Forelimb muscle (tissue), 1 donor: ENCODE measurements at places on chromosomes 12 and 14. TPM values are rescaled to one million over a fixed set of nuclear protein-coding genes. Genes with fewer than 3 reads are reported as not detected.

OR4K1 gene
- polyA plus RNA-seq, result not detected

SERPINA1 gene
- polyA plus RNA-seq, result 0.39 TPM

MLXIP gene
- 30.7 TPM for polyA plus RNA-seq

RARG gene
- polyA plus RNA-seq, result 22.5 TPM

LGR5 gene
- polyA plus RNA-seq, result 4.5 TPM

DNA sequence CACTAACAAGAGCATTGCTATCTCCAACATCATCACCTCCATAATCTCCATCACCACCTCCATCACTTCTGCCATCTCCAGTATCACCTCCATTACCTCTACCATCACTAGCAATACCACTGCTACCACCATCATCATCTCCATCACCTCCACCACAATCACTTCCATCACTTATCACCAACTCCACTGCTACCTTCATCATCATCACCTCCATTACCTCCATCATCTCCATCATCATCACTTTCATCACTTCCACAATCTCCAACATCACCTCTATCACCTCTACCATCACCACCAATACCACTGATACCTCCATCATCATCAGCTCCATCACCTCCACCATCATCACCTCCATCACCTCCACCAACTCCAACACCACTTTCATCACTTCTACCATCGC lies 102.4 kb upstream of the TMEM132C start:
- DNase-seq, result no peak

- no peak for DNase-seq
Observed at GRCh38 chr12:82793751-82794281, 107.1 kb downstream of the TMTC2 start.

DNA sequence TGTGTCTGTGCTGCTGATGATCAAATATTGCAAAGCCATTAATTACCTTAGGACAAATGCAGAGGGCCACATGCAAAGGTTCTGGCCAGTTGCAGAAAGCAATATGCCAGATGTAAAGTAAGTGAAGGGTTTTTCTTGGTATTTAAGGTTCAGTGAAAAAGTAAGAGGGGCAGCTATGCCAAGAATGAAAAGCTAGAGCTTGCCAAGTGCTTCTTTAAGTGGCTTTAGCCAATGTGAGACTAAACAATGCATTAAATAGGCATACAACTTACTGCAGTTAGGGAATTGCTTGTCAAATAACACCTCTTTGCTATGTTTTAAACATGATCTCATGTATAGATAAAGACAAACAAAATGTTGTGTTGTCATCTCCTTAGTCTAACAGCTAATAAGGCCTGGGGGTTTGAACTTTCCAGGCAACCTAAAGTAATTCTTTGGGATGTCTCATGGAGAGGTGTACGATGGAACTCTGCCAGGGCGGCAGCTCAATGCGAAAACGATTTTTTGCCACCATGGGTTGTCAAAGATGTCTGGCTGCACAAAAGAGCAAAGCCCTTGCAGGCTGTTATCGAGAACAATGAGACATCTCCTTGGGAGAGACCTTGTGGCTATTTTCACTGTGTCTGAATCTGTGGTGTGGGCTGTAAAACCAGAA lies 12.0 kb downstream of the IGF1 start:
- DNase-seq, result no peak

DNA sequence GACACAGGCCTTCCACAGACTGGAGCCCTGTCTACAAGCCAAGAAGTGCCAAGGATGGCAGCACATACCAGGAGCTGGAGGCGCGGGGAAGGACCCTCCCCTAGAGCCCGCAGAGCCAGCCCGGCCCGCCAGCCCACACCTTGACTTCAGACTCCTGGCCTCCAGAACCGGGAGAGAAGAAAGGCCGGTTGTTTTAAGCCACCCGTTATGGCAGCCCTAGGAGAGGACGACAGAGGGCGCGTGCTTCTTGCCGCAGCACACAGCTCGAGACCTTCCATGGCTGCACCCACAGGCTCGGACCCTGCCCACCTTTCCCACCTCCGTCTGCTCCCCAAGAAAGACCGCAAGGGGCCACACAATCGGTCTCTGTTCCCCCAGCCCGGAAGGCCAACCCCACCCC lies 53.7 kb downstream of the RNF34 start:
- no peak for DNase-seq

GRCh38 chr12:93857279-93857938 lies 180.2 kb downstream of the CRADD start:
- no peak for DNase-seq

DNA sequence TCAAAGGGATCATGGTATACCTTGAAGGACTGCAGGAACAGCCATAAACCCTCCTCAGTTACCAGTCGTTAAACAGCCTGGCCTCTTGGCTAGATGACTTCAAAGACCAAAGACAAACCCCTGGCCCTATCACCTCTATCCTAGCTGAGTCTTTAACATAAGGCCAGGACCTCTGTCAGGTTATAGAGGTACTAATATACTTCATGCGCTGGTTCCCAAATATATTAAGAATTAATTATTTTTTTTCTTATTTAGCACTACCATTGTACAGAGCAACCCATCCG lies 459.8 kb downstream of the RAD51B start:
- no peak for DNase-seq

DNA sequence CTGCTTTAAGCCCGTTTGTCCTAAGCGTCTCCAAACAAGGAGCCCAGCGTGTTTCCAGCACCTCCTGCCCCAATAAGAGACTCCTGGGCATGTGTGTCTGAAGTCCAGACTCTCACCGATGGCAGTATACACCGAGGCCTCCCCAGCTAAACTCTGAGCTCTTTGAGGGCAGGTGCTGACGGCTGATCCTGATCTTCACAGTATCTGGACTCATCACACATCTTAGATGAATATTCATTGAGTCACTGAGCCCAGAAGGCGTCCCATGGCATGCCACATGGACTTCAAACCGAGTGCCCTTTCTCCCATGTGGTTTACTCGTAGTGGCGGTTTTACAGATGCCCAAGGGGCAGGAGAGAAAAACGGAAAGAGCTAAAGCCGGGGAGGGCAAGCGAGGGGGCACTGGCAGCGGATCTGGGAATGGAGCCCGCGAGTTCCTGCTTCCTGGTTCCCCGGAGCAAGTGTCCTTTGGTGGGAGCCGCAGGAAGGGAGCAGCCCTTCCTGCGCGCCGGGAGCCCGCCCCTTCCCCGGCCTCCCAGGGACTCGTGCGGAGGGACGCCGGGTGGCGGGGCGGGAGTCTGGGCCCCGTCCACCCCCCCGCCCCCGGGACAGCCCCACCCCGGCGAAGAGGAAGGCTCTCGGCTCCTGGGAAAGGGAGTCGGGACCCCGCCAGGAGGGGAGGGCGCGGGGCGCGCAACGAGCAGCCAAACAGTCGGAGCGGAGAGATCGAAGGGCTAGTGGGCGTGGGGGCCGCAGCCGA lies 585 bp upstream of the TEAD4 start:
- DNase-seq, result no peak

DNA sequence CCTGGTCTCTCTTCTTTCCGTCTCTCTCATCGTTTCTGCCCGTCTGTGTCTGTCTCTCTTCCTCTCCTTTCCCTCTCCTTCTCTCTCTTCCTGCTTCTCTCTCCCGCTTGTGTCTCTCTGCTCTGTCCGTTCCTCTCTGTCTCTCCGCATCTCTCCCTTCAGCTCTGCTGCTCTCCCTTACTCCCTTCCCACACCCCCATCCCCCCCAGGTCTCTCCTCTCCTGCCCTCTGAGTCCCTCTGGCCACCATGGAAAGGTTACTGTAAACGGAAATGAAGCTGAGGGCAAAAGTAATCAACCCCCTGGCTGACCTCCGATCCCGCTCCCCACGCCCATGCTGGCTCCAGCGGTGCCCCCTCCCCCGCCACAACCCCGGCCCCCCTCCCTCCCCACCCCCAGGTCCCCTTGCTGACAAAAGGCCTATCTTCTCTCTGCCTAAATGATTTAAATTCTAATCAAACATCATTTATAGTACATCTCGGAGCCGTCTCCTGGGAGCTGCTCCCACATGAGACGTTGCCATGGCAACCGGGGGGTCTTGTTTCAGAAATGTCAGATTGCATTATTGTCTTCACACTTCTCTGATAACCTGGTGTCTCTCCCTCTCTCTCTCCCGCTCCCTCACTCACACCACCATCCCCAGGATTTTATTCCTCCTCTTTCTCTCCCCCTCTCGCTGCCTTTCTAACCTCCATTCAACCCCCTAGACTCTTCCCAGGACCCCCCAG lies 203.8 kb downstream of the RBM19 start:
- no peak for DNase-seq

- no peak for DNase-seq
Observed at GRCh38 chr12:131677699-131678098, 33.2 kb upstream of the SFSWAP start.

DNA sequence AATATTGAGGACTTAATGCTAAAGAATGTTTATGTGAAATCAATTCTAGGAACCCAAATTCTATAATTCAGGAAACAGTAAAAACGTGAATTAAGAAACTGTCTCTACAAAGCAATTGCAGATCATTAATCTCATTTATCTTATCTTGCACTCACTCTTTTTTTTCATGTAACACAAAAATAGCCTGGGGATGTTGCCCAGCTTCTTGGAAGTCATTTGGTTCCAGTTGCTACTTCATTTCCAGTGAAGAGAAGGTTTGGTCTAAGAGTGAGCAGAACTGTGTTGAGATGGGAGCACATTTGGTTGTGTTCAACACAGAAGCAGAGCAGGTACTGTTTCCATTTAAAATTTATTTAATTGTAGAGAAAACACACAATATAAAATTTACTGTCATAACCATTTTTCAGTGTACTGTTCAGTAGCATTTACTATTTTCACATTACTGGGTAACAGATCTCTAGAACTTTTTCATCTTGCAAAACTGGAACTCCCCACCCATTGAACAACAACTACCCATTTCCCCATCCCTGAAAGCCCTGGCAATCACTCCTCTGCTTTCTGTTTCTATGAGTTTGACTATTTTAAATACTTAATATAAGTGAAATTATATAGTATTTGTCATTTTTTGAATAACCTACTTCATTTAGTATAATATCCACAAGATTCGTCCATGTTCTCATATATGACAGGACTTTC lies 9.7 kb downstream of the CLEC6A start:
- DNase-seq, result no peak

- DNase-seq, result no peak
Observed at GRCh38 chr12:1527789-1528188, 66.6 kb downstream of the FBXL14 start.

GRCh38 chr12:94147991-94148738 lies at the start of gene PLXNC1:
Gene PLXNC1 (plus strand): TSS chr12:94148577. CDS start chr12:94148972, 395 bp downstream.
- DNase-seq, result no peak

DNA sequence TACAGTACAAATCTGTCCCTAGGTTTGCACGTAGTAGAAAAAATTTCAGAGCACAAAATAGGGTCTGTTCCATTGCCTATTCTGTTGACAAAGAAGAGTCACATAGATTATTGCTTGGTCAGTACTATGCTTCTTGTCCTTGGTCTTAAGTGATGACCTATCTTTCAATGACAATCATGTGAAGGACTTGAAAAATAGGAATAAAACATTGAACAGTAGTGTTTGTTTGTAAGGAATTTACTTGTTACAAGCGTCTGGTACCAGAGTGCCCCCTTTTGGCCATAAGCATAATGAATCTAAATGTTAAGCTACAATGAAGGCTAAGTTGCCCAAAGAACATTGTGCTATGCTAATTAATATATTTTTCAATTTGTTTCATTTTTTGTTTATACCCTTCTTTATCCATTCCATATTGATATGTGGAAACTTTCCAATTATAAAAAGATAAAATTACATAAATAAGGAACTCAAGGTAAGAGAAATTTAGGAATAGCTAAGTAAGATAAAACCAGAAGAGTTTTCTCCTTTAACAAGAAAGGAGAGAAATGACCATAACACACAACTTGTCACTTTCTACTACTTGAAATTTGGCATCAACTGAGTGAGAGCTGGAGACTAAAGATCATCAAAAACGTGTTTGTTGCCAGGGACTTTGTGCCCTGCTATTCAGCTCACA lies 204.7 kb downstream of the EPS8 start:
- peak; percentile 47 for DNase-seq

DNA sequence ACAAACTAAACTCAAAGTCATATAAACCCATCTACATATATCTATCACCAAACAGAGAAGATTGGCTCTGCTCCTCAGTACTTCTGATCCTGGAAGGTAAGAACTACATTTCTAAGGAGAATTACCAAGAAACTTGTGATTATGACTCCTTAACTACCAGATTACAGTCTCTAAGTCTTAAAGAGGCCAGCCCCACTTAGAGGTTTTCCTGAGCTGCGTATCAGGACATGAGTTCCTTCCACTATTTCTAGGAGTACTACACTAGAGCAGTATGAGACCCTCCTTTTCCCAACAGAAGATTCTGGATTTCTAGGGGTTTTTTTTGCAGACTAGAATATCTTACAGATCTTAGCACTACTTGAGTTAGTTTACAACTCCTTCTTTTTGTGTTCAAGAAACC lies at the start of gene NOXRED1:
NOXRED1 (minus strand) TSS at position 101 of the 400 bp plus-strand sequence. CDS start 634 bp downstream, outside the sequence.
- DNase-seq, result no peak

DNA sequence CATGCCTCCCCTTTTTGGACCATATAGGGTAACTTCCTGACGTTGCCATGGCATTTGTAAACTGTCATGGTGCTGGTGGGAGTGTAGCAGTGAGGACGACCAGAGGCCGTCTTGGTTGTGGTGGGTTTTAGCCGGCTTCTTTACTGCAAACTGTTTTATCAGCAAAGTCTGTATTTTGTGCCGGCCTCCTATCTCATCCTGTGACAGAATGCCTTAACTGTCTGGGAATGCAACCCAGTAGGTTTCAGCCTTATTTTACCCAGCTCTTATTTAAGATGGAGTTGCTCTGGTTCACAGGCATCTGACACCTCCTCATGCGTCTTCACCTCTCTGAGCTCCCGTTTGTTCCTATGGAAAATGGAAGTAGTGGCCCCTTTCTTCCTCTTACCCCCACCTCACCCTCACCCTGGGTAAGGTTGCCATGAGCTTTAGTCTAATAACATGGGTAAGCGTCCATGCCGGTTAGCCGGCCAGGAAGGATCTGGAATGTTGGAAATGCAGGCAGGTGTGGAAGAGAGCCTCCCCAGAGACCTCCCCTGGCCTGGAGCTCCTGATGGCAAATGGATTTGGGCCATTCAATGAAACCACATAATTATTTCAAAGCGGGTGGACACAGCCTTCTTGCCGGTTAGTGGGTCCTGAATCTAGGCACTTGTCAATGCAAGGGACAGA lies 18.6 kb downstream of the HHIPL1 start:
- DNase-seq, result no peak

GRCh38 chr14:92644171-92644969 lies 104.1 kb downstream of the LGMN start:
- no peak for DNase-seq

DNA sequence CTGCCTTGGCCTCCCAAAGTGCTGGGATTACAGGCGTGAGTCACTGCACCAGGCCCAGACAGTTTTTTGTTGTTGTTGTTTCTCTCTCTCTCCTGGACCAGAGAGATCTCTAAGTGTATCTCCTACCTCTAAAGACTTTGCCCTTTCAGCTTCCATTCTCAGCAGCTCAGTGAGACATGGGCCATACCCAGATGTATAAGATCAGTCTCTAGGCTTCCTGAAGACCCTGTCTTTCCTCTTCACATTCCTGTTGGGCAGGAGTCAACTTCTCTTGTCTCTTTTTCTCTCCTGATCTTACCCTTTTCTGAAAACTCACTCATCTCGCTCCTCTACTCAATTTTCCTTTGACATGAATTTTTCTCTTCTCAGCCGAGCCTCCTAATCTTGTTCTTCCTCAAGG lies 42.0 kb downstream of the KCNK13 start:
- no peak for DNase-seq
